Activated CD8-positive, alpha-beta memory T cell treated with anti-CD3 and anti-CD28 coated beads, Interleukin-2, amount 50 U/mL, for 48 hours (primary cell): ENCODE measurements at places on chromosomes 2 and 18.
A peak's percentile ranks its signal among the peaks of the same experiment; 100 is the strongest.

DNA sequence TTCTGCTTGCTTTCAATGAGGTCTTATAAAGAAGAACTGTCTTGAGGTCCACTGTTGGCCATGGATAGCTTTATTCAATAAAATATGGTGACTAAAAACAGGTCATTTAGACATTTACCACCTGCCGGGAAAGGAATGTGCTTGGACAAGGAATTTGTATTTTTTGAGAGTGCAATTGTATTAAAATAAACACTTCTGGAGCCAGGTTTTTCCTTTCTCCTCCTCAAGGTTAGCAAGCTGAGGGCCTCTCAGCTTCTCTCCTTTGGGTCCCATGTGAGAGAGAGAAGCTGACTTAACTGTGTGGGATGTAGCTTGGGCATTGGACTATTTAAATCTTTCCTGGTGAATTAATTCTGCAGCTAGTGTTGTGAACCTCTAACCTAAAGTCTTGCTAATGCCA lies 321.0 kb downstream of the MEIS1 start:
- DNase-seq: no peak

GRCh38 chr2:85834466-85834865 lies 54.3 kb downstream of the ST3GAL5 start:
- no peak for DNase-seq

DNA sequence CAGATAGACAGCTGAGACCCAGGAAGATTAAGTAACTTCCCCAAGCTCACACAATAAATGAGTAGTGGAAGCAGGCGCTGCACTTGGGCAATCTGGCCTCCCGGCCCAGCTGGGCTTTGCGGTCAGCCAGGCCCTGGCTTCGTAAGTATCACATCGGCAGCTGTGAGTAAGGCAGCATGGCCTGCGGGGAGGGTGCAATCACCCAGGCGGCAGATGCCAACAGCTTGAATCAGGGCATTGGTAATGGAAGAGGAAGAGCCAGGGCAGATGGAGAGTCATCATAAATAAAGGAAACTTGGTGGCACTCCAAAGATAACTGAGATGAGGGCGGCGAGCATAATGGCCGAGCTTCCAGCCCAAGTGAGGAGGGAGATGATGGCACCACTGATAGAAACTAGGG lies 217.9 kb upstream of the PID1 start:
- no peak for DNase-seq

- DNase-seq: peak; percentile 57
Measured at GRCh38 chr18:52288403-52289004, 51.5 kb upstream of the DCC start.

DNA sequence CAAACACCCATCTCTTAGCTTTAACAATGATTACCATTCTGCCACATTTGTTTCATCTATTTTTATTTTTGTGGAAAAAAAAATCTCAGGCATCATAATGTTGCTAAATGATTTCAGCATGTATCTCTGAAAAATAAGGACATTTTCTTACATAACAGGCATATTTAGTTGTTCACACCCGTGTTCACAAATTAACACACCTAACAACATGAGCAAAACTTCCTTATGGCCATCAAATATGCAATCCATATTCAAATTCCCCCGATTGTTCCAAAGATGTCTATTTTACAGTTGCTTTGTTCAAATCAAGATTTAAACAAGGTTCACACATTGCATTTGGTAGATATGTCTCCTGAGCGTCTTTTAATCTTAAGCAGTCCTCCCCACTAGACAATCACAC lies 29.2 kb downstream of the TMEM177 start:
- DNase-seq: no peak

DNA sequence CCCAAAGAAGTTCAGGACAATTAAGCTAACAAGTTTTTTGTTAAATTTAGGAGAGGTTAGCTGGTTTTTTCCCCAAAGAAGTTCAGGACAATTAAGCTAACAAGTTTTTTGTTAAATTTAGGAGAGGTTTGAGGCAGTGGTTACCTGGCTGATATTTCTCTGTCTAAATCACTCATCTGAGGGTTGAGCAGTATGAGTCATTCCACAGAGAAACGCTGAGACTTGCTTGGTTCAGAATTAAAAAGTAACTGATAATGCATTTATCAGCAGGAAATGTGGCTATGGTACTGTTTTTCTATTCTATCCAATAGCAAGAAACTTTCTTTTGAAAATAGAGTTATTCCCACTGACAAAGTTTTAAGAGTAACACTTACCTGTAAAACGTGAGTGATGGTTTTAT lies 22.8 kb upstream of the KIDINS220 start:
- no peak for DNase-seq

GRCh38 chr2:133737242-133737993 lies 169.2 kb upstream of the NCKAP5 start:
- DNase-seq: no peak

DNA sequence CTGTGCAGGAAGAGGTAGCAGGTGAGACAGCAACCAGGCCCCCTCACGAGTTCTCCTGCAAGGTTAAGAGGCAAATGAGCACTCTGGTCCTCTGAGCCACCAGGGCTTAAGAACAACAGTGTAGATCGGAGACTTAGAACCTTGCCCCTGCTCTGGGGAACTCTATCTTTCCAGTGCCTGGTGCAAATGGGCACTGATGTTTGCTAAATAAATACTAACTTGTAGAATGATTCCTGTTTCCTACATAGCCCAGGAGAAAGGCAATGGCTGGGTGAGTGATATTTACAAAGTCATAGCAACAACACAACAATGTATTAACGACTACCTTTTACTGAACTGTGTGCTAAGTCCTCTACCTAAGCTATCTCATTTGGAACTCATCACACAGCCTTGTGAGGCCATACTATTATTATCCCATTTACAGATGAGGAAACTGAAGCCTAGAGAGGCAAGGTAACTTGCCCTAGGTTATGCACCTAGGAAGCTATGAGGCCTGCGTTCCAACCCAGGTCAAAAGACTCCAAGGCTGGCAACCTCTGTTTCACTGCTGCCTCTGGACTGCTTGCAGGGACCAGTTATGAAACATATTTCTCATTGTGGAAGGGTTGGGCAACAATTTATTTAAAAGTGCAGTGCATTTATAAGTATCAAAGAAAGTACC lies 4.3 kb downstream of the ATP8B1 start:
- DNase-seq: no peak

GRCh38 chr2:71934595-71935261 lies 212.9 kb downstream of the CYP26B1 start:
- DNase-seq: no peak

- no peak for DNase-seq
Measured at GRCh38 chr2:227386630-227387029, 1.1 kb downstream of the SCYGR1 start.

DNA sequence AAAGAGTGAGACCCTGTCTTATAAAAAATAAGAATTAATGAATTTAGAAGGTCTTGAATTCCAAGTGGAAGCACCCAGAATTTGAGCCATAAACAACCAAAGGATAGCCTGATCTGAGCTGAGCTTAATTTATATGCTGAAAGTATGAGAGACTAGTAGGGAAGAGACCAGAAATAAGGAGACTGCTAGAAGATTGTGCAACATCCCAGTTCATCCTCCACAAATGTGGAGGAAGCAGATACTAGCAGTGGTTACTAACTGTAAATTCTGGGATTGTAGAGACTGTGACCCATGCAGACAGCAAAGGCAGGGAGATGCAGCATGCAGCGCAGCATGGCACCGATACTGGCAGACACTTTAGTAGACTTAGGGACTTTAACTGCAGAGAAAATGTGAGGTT lies 1.5 kb upstream of the SULT1C2 start:
- DNase-seq: no peak

DNA sequence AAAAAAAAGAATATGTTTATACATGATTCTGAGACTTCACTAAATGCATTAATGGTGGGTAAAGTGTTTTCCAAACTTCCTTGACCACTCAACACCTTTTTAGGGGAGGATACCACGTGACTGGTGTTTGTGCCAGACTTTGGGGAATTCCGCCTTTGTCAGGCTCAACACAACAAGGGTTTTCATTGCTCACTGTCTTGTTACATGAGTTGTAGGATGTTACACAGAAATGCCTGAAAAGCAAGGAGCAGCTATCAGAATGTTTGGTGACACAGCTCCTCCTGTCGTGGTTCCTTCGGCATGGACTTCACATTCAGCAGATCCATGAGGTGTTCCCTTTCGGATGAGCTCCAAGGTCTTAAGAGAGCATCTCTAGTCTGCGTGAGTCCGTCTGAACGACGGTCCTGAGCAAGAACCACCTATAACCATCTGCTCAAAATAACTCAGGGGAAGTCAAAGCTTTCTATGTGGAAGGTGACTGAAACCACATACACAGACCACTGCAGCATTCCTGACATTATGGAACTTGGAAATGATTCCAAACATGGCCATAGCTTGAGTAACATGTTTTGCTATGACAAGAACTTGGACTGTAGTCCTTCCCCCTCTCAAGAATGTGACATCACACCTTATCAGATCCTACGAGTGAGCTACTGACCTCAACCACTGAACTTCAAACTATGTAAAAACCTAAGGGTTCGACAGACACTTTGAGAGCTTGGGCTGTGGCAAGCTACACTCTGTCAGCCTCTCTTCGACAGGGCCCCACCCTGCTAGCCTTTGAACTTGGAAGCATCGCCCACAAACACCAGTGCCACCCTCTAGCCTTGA lies 57.5 kb downstream of the MCFD2 start:
- DNase-seq: no peak

DNA sequence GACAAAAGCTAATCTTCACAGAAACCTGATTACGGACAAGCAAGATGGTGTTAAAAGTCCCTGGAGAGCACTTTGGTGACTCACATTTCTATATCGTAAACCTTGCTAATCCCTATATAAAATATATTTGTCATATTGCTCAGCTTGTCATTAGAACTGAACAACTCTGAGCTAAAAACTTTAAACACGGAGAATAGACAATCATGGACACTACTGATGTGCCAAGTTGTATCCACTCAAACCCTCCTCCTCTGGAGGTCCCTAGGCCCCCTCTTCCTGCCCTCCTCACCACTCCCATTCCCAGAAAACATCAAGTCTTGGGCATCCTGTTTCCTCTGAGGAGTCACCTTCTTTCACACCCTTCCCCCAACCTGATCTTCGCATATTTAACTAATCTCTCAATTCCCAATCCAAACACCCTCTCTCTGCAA lies 138.7 kb upstream of the PID1 start:
- DNase-seq: no peak

- DNase-seq: no peak
Measured at GRCh38 chr2:218259099-218259961, 1.5 kb upstream of the GPBAR1 start.

- DNase-seq: no peak
Measured at GRCh38 chr18:57677262-57678211, 55.9 kb upstream of the NARS1 start.

- no peak for DNase-seq
Measured at GRCh38 chr18:53946594-53946993, 277.9 kb downstream of the MBD2 start.

DNA sequence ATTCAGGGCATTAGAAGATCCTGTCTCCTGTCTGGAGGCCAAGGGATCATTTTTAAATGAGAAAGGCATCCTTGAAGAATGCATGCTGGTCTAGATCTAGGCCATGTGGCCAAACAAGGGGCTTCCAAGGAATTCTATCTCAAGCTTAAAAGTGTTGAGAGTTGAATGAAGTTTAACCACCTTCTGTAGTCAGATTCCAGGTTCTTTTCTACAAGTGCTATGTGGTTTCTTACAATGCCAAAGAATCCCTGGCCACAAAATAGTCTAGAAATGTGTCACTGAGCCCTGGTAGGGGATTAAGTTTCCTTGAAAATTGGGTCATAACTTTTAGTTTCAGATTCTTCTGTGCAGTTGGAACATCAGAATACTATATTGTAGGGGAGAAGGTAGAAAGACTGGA lies 640.7 kb upstream of the ACVR2A start:
- no peak for DNase-seq

DNA sequence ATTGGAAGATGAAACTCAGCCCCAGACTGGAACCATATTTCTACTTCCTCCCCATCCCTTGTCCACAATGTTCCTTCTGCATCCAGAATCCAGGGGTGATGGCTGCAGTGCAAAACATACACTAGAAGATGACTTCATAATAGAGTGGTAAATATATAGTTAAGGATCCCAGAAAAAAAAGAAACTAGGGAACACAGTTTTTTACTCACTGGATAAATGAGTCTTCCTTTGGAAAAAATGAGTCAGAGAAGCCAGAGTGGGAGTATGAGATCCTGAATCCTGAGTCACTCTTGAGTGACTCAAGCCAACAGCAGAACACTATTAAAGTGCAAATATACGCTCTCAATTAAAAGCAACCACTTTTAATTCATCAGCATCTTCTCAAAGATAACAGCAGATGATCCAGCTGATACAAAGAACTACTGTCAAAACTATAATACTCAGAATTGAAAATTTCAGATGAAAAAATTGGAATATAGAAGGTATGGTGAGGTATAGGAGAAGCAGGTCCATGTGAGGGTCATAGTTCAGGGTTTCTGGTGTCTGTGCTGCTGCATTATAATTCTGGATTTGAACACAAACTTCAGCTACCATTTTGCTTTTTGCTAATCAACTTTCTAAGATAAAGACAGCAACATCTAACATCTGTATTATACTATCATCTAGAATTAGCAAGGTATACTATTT lies 987.2 kb upstream of the CDH2 start:
- DNase-seq: no peak

DNA sequence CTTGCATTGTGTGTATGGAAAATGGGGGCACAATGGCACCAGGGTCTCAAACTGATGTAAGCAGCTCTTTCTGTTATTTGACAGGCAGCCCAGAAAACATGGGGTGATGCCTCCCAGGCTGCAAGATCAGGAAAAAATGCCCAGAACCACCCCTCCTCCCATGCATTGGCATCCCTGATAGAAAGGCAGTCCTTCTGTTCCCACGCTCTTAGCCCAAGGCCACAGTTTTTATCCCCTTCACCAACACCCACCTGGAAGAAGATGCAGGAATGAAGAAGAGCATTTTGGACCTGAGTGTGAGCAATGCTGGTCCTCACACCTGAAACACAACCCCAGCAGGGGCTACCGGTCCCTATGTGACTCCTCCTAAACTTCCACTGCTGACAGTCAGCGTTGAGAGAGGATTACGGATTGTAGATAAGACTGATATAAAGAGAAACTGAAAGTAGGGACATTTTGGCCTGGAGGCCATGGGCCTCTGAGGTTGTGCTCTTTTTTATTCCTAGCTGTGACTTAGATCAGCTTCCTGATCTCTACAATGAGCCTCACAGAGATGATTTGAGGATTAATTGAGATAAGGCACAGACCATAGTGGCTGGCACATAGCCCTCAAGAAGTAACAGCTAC lies 386.0 kb upstream of the ATP5MC3 start:
- no peak for DNase-seq

GRCh38 chr2:40773291-40773690 lies 321.4 kb upstream of the SLC8A1 start:
- no peak for DNase-seq

DNA sequence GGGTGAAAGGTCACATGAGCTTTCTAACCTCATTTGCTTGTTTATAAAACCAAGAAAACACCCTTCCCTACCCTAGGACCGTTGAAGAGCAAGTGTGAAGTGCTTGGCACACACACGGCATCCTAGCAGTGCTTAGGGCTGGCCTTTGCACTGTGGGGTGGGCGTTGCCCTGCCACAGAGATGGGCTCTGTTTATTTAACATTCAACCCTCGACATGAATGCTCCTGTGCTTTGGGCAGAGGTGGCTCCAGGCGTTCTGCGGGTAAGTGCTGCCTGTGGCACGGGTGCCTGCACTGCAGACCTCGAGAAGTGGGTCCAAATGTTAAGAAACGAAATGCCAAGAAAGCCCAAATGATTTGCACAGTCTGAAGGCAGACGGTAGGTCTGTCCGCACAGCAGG lies 170.1 kb downstream of the FHOD3 start:
- DNase-seq: no peak

GRCh38 chr18:49169037-49169521 lies 218.3 kb upstream of the SMAD7 start:
- no peak for DNase-seq

GRCh38 chr2:147594038-147594437 lies 250.8 kb upstream of the ACVR2A start:
- DNase-seq: no peak
